Kidney epithelial cell (primary cell): ENCODE measurements at places on chromosomes 7 and 10.

DNA sequence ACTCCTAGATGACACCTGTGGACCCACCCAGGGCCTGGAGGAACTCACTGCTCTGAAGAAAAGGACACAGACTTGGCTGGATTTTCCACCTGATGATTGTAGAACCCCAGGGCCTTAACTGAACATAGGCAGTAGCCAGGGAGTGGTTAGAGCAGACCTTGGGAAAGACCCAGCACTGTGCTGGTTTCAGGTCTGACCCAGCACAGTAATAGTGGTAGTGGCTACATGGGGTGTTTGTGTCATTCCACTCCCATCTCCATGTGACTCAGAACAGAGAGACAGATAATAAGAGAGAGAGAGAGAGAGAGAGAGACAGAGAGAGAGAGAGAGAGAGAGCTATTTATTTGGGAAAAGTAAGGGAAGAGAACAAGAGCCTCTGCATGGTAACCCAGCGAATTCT is 239.1 kb upstream of the MEOX2 start:
- DNase-seq, result no peak

GRCh38 chr10:93420944-93421825 is 60.9 kb downstream of the MYOF start:
- no peak for DNase-seq

DNA sequence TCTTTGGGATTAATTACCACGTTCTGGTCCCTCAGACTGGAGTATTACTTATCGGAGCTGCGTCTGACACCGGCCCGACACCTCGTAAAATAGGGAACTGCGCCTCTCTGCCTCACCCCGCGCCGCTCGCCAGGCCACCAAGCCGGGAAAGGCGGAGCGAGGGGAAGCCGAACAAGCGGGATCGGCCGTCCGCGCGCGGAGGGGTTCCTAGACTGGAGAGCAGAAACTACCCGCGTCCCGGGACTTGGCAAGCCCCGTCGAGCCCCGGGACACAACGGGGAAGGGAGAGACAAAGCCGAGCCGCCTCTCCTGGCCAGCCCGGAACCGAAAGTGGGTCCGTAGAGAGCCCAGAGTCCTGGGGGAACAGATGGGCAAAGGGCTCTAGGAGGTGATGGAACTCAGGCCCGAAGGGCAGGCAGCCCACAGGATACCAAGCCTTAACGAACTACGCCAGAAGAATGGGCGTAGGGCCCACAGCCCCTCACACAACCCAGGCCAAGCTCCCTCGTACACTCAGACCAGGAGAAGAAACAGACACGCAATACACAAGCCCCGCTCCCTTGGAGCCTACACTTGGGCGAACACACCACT is 6.5 kb downstream of the LBX1 start:
- no peak for DNase-seq

GRCh38 chr10:42933448-42934340 is 143.2 kb upstream of the RET start:
- no peak for DNase-seq

DNA sequence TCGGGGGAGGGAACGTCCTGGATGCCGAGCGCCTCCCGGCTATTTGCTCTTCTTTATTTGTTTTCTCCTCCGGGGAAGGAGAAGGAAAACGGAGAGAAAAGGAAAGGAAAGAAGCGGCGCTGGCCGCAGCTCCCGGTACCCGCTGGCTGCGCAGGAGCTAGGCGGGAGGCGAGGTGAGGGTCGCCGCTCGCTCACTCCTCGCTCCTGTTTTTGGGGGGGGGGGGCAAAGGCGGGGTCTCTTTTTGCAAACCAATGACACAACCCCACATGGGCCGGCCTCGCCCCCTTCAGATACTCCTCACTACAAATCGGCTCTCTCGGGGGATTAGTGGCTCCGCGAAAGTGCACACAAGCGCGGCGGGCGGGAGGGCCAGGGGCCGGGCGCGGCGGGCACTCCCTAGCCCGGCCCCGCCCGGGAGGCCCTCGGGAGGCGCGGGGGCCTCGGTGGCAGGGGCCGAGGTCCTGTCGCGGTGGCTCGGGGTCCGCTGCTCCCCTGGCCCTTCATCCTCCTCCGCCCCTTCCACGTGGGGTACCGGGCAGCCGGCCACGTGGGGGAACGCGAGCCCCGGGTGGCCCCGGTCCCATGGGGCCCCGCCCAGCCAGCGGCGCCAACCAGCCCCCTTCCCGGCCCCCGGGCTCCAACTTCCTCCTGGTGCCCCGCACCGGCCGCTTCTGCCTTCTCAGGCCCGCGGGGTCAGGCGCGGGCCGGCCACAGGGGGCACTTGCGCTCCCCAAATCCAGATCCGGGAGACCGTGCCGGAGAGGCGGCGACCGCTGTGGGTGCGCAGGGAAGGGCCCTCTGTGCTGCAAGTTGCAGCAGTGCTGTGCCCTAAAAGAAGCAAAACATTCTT is 718 bp upstream of the CTBP2 start:
- DNase-seq, result no peak

DNA sequence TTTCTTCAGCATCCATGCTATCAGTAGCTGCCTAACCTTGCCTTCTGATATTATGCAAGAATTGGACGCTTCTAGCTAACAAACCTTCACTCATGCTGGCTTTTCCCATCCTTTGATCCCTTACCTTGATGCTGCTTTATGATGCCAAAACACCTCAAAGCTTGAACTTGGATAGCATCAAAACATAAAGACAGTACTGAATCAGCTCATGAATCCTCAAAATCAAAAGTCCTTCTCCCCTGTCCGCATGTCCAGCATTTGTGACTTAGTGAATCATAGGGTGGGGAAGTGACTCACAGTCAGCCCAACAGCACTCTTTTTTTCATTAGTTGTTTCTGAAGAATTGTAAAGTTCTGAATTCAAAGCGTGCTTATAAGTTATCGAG is 89.5 kb upstream of the PIK3CG start:
- peak; percentile 61 for DNase-seq

GRCh38 chr7:47819607-47819920 is 128.7 kb downstream of the PKD1L1 start:
- no peak for DNase-seq

- DNase-seq, result no peak
Measured at GRCh38 chr7:33671531-33672262, 233.6 kb upstream of the BMPER start.

GRCh38 chr7:92621561-92622023 is 31.4 kb upstream of the FAM133B start:
- DNase-seq, result no peak

DNA sequence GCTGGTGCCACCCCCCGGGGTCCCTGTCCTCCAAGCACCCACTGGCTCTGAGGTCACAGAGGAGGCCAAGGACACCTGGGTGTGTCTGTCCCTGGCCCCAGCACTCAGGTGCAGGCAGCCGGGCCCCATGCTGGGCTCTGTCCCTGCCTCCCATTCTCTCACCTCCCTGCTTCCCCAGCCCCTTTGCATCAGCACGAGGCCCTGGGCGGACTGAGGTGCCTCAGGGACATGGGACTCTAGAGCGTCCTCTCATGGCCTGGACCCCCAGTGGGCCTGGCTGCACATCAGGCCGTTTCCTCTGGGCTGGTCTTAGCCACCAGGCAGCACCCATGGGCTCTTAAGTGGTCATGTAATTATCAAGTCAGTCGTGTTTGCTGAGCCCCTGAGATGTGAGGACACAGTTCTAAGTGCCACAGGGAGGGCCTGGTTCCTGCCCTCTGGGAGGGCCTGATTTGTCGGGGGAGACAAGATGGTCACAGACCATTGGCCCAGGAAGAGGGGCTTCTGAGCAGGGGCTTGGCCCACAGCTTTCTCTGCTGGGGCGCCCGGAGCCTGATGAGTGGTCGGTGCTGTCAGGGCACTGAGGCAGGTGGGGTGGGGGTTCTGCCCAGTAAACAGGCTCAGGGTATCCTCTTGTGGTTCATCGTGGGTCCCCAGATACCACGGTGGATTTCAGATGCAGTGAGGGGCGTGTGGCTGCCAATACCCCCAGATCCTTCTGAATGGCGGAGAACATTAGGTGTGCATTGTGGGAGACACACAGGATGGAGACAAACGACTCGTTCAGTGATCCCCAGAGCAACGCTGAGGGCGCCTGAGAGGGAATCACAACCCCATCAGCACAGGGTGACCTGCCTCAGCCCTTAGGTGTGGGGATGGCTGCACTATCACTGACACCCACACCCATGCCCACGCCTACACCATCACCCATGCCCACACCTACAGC is 152.5 kb downstream of the WDR37 start:
- no peak for DNase-seq

DNA sequence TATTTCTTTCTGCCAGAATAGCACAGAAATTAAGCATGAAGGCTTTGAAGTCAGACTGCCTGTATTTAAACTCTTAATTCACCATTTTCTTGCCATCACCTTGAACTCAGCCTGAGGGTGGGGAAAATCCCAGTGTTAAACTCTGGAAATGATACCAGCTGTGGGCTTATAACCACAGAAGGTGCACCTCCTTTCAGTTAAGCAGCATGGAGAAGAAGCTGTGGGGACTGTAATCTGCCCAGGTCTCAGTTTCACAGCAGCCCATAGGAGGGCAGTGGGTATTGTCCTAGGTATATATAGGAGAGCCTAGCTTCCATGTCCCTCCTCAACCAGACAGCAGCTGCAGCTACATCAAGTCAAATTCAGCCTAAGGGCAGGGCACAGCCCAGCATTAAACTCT is 241.6 kb downstream of the HPSE2 start:
- DNase-seq, result no peak

DNA sequence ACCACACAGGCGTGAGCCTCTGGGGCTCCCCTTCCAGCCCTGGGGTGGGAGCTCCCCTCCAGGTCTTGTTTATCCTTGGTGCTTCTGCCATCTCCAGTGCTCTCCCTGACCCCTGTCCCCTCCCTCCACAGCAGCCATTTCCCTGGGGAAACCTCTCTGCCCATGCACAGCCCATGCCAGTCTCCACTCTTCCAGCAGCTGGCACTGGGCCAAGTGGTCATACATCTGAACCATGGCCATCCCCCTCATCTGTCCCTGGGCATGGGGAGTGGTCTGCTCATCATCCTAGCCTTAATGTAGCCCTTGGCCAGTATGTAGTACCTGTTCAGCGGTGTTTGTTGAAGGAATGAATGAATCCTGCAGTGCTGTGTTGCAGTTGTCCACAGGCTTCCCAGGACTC is 172.4 kb upstream of the ZNF32 start:
- DNase-seq, result no peak

DNA sequence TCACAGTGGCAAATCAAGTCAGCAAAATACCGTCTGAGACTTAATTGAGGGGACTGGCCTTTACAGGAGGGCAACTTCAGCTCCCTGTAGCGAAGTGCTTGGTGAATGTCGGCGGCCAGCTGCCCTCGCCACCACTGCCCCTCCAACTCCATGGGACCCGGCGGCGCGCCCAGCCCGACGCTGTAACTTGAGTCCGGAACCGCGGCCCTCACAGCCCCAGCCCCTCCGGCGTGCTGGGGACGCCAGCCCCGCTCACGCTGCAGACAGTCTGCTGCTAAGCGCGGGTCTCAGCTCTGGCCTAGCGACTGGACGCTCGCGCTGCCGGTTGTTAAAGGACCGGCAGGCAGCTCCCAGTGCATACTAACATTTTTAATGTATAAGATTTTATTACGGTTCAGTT is 113.4 kb upstream of the NUPR2 start:
- no peak for DNase-seq

DNA sequence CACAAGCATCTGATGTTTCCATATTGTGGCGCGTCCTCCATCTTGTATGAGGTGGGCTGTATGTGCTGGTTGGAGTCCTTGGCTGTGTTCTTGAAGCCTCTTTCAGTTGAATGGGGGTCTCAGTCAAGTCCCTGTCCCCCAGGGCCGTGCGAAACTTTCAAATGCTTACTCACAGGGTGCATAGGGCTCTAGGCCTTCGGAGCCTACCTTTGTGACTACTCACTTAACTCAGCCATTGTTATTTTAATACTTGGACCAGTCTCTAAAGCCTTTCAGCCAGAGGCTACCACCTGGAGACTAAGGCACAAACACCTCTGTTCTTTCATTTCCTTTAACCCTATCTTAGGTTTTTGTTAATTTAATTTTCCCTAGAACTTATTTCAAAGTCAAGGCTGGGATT is 785.9 kb downstream of the GATA3 start:
- no peak for DNase-seq

- DNase-seq, result no peak
Measured at GRCh38 chr7:155882596-155882995, 70.3 kb upstream of the SHH start.

GRCh38 chr10:126262233-126262838 is 125.9 kb downstream of the ADAM12 start:
- DNase-seq, result no peak

- no peak for DNase-seq
Measured at GRCh38 chr10:17115683-17116082, 13.9 kb downstream of the CUBN start.

- DNase-seq, result peak; percentile 18
Measured at GRCh38 chr10:88657901-88658300, 6.3 kb upstream of the LIPF start.

GRCh38 chr7:17071866-17072265 is 190.1 kb upstream of the AGR3 start:
- DNase-seq, result no peak

DNA sequence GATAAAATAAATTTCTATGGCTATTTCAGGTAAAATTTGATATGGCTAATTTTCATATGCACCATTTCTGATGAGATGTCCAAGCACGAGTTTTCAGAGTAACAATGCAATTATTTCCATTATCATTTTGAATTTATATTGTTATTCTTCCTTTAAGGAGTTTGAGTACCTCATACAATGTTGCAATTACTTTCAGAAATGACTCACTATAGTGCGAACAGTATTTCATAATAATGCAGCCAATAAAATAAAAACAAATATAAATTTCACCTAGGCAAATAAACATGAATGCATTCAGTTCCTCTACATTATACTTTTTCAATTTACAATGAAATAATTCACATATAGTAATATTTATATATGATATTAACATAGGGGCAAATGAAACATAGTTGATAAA is 78.8 kb upstream of the LRRN3 start:
- DNase-seq, result no peak

GRCh38 chr10:124449170-124450011 is 444 bp downstream of the NKX1-2 start:
- no peak for DNase-seq

DNA sequence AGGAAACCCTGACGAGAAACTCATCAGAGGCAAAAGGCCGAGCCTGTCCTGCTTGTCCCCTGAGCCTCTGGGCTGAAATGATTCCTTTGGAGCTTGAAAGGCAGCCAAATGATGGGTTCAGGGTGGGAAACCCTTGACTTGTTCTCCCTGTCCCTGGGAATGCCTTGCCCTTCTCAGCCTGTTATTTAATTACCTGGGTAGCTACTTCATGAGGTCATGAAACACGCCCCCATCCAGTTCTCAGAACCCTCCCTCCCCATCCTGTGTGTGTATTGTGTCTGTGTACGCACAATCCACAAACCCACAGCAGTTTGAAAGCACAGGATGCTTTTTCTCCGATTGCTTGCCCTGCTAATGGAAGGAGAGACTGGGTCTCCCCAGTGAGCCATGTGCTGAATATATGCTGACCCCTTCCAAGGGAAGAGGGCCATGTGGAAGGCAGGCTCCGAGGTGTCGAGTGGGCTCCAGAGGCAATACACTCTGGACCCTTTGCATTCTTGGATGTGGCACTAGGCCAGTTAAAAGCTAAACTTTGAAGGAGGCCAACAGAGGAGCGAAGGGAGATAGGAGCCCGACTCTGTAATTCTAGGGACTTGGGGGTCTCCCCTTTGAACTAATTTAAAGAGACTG is 10.6 kb downstream of the DUSP5 start:
- DNase-seq, result no peak

- DNase-seq, result no peak
Measured at GRCh38 chr10:84820596-84820995, 492.2 kb downstream of the CCSER2 start.

- DNase-seq, result no peak
Measured at GRCh38 chr10:59098387-59098786, 78.1 kb upstream of the PHYHIPL start.
